Fibroblast of skin of back (primary cell): ENCODE measurements at places on chromosomes 13 and 19.

DNA sequence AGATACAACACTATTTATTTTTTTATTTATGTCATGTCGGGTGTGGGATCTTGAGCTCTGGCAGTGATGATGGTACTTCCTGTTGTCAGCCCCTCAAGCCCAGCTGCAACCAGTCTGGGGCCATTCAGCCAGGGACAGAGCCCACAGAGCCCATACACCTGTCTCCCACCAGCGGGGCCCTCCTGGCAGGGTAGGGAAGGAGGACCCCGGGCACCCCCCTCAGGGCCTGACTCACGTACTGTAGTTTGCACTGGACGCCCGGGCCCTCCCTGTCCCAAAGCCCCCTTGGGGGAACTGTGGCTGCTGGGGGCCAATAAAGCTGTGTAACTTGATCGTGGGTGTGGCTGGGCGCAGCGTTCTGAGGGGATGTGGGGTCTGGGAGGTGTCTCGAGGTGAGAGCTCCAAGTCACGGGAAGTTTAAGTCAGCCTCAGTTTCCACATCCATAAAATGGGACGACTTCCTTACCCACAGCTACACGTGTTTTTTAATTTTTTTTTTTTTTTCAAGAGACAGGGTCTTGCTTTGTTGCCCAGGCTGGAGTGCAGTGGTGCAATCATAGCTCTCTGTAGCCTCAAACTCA, 9.5 kb downstream of the ATG4D start:
- DNase-seq: no peak

GRCh38 chr19:35296644-35297514, 4.9 kb downstream of the MAG start:
- no peak for DNase-seq

DNA sequence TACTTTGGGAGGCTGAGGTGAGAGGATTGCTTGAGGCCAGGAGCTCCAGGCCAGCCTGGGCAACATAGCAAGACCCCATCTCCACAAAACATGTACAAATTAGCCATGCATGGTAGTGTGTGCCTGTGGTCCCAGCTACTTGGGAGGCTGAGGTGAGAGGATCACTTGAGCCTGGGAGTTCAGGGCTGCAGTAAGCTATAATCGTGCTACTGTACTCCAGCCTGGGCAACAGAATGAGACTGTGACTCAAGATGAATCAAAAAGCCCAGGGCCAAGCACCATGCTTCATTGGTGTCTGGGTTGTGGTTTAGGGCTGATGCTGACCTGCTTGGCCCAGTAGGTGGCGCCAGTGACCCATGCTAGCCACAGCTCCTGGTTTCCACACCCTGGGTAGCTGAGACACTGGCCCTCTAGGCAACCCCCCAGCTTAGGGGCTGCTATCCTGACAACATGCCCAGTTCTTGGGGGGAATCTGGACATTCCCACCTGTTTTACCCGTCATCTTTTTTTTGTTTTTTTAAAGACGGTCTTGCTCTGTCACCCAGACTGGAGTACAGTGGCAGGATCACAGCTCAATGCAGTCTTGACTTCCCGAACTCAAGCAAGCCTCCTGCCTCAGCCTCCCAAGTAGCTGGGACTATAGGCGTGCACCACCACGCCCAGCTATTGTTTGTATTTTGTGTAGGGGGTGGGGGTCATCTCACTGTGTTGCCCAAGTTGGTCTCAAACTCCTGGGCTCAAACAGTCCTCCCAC, 5.5 kb downstream of the CCDC124 start:
- peak; percentile 78 for DNase-seq

GRCh38 chr19:29323021-29323430, 110.1 kb upstream of the UQCRFS1 start:
- no peak for DNase-seq

- no peak for DNase-seq
These were observed 45.1 kb downstream of the ATP7B start for GRCh38 chr13:51966186-51966585.

- DNase-seq: peak; percentile 83
These were observed 216.5 kb downstream of the EFNB2 start for GRCh38 chr13:106318941-106319411.

DNA sequence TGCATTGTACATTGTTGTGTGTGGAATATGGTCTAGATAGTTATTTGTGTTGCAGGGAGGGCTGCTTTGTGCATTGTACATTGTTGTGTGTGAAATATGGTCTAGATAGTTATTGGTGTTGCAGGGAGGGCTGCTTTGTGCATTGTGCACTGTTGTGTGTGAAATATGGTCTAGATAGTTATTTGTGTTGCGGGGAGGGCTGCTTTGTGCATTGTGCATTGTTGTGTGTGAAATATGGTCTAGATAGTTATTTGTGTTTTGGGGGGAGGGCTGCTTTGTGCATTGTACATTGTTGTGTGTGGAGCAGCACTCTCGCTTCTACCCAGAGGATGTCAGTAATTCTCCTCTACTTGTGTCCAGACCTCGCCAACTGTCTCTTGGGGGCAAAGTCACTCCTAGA, 36.3 kb upstream of the ZNF835 start:
- no peak for DNase-seq

- DNase-seq: no peak
These were observed 14.1 kb upstream of the MYH14 start for GRCh38 chr19:50189331-50189730.

DNA sequence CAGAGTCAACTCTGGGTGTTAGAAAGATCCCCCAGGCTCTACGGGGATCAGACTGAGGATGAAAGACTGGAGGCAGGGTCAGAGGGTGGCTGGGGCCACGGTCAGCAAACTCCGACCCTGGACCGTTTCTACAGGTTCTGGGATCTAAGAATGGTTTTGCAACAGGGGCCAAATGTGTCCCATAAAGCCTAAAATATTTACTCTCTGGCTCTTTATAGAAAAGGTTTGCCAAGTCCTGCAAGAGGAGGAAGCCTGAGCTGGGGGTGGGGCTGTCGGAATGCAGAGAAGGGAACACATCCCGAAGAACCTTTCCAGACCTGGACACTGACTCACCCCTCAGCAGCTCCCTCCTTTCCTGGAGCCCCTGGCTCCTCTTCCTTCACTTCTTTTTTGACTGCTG, 20.7 kb downstream of the LIG1 start:
- no peak for DNase-seq

GRCh38 chr13:95075506-95075905, 225.7 kb downstream of the ABCC4 start:
- DNase-seq: no peak

- DNase-seq: peak; percentile 72
These were observed 12.4 kb downstream of the SNRNP70 start for GRCh38 chr19:49097453-49098288.

DNA sequence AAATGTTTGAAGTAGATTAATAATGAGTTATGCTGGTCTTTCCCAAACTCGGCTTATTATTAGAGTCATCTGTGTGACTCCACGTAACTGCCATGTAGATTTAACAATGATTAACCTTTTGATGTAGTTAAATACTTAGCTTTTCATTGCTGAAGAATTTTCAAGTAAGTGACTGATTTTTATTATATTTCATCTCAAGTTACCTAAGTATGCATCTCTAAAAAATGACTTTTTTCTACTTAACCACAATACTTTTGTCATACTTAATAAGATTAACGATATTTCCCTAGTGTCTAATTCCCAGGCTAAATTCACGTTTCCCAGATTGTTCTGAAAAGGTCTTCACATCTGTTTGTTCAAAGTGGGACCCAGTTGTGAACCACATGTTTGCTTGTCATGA, 17.8 kb downstream of the BIVM start:
- no peak for DNase-seq

GRCh38 chr19:1610579-1610978, 5.3 kb upstream of the UQCR11 start:
- no peak for DNase-seq

DNA sequence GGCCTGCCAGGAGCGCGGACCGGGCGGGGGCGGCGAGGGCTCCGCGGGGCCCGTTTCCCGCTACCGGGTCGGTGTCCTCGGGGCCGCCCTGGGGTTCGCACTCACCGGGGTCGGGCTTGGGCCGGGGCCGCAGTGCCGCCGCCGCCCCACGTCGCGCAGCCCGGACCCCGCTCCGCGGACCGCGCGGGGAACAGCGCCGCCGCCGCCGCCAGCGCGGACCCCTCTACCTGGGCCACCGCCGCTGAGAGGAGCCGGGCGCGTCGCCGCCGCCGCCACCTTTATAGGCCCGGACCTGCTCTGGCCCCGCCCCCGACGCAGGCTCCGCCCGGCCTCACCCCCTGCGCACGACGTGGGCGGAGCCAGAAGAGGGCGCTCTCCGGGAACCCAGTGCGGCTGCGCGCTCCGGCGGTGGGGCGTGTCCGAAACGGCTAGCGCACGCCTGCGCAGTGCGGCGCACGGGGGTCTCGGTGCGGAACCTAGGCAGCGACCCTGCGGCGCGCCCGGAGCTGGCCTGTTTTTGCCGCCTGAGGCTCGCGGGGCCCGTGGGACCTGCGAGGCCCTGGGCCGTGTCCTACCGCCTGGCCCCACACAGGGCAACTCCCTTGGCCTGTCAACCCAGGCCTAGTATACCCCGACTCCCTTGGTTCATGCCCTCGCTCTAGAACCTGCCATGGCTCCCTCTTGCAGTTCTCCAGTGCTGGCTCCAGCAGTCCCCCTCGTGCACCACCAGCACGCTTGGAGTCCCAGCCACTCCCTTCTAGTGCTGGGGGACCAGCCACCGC, at the start of gene MKNK2:
Gene MKNK2 (minus strand): TSS at position 254 of the 782 bp plus-strand sequence. CDS start 393 bp downstream, outside the sequence.
- peak; percentile 79 for DNase-seq

GRCh38 chr13:88097541-88097940, 426.4 kb downstream of the SLITRK5 start:
- no peak for DNase-seq

DNA sequence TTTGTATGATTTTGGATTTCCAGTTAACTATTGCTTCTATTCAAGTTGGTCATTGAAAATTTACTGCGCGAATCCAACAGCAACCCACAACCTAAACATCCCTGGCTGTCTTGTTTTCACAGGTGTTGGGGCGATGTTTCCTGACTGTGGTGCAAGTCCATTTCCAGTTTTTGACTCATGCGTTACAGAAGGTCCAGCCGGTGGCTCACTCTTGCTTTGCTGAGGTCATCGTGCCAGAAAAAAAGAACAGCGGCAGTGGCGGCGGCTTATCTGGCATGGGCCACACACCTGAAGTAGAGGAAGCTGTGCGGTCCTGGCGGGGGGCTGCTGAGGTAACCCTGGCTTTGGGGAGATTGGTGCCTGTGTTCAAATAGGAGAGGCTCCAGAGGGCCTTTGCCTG, 45.2 kb upstream of the GPI start:
- no peak for DNase-seq

DNA sequence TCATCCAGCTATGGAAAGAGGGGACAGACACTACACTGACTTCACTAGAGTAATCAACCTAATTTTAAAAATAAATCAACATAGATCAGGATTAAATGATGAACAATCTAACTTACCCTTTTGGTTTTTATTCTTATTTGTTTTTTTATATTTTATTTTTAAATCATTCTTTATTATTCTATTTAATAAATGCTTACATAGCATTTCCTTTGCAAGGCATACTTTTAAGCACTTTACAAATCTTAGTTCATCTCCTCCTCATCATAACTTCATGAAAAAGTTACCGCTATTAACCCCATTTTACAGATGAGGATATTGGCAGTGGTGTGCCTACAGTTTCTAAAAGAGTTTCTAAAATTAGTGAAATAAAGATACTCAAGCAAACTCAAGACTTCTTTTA, 380.6 kb downstream of the TBC1D4 start:
- DNase-seq: no peak

GRCh38 chr13:101486708-101487437, 34.4 kb downstream of the ITGBL1 start:
- DNase-seq: no peak

DNA sequence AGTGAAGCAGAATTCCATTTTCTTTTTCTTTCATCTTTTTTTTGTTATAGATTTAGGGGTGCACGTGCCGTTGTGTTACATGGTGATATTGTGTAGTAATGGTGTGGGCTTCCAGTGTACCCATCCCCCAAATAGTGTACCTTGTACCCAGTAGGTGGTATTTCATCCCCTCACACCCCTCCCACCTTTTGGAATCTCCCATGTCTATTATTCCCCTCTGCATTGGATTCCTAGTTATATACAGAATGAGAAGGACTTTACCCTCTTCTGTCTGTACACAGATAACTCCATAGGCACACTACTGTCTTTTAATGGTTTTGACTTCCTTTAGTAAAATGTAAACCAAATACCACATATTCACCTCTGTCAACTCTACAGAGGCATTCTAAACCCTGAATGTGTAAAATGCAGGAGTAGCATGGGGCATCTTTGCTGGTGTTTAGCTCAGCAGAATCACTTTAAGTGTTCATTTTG, 28.0 kb downstream of the FRY start:
- no peak for DNase-seq

- DNase-seq: no peak
These were observed 80.5 kb downstream of the MBNL2 start for GRCh38 chr13:97302611-97303010.

DNA sequence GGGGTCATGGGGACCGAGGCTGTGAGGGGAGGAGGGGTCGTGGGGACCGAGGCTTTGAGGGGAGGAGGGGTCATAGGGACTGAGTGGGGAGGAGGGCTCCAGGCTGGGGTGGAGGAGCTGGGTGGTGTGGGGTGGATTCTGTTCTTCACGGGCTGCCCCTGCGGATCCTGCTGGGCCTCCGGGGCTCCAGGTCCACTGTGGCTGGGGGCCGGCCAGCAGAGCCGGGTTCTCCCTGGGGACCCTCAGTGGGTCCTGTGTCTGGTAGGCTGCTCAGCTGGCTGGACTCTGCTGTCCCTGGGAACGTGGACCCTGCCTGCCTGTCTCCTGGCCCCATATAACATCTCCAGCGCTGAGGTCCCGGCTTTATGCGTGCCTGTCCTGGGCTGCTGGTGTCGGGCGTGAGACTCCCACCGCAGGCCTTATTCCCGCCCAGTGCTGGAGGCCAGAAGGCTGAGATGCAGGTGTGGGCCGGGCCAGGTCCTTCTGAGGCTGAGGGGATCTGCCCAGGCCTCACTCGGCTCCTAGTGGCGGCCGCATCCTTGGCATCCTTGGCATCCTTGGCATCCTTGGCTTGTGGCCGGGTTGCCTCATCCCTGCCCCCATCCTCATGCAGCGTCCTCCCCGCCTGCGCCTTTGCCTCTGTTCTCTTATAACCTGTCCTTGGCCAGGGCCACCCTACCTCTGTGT, 19.8 kb upstream of the GNA15 start:
- DNase-seq: peak; percentile 69

- DNase-seq: peak; percentile 29
These were observed 204.2 kb upstream of the ARGLU1 start for GRCh38 chr13:106772006-106772601.

DNA sequence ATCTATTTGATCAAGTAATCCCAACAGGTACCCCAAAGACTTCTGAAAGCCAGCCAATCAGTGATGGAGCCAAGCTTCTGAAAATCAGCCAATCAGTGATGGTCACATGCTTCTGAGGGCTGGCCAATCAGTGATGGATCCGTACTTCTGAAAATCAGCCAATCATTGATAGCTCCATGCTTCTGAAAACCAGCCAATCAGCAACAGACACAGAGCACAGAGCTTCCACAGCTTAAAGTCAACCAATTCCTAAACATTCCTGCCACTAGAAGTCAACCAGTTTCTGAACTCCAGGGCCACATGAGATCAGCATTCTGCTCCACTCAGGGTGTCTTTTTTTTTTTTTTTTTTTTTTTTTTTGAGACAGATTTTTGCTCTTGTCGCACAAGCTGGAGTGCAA, 8.2 kb upstream of the HSD17B14 start:
- peak; percentile 73 for DNase-seq

- no peak for DNase-seq
These were observed 14.5 kb downstream of the PLIN4 start for GRCh38 chr19:4503825-4504170.
